Kidney capillary endothelial cell (primary cell): ENCODE measurements at places on chromosomes 11 and 22.

- peak; percentile 83 for DNase-seq
Observed at GRCh38 chr11:62542750-62543567, 3.6 kb downstream of the AHNAK start.

DNA sequence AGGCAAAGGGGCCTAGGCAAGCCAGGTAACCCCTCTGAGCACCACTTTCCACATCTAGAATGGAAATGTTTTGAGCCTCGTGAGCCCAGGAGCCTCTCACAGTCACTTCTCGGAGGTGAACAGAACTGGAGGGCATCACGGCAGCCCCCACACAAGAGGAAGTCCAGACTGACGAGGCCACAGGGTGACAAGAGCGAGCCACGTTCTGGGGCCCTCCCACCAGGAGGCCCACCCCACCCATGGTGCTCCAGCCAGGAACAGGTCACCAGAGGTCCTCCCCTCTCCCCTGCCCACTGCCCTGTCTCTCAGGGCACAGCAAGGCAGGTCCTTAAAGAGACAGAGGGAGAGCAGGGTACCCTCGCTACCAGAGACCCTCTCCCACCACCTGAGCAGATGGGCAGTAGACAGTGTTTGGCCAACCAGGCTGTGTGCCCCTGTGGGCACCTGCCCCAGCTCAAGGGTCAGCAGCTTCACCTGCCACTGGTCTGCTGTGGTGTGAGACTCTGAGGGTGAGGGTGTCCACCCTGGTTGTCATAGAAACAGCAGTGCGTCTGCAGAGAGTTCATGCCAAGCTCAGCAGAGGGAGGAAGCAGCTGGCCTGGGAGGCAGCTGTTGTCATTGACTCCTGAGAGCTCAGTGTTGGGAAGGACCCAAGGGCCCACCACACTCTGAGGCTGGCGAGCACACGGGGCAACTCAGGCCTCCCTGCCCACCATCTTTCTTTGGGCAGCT is 31.4 kb downstream of the RSPH14 start:
- DNase-seq = no peak

DNA sequence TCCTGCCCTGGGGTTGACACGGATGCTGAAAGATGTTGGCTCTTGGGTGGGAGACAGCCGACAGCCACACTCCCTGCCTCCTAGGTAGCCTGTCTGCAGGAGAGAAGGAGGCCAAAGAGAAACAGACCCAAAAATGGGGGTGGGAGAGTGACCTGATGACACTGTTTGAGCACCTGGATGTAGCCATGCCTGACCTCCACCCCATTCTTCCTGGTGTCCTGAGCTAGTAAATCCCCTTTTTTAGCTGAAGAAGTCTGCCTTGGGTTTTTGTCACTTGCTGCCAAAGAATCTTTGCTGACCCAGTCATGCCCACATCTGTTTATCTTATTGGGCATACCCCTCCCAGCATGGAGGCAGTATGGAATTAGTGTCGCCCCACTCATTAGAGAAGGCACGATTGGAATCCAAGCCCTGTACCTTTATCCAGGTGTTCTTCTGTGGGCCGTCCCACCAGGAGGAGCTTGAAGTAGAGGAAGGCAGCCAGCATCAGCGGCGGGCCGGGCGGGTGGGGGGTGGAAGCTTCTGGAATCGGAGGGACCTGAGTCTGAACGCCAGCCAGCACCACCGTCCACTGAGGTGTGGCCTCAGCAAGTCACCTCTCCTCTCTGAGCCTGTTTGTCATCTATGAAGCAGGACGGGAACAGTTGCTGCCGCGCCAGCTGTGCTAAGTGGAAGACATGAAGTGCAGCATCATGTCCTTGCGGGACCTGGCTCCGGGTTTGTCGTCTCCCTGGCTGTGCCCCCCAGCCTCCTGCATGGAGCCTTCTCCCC is 37.8 kb downstream of the IGHMBP2 start:
- DNase-seq = no peak

- peak; percentile 90 for DNase-seq
Observed at GRCh38 chr11:20112291-20113148, 47.8 kb downstream of the DBX1 start.

GRCh38 chr11:120184371-120184945 is 26.4 kb upstream of the OAF start:
- DNase-seq = no peak

- DNase-seq = no peak
Observed at GRCh38 chr11:59218319-59218718, 5.6 kb upstream of the MPEG1 start.

DNA sequence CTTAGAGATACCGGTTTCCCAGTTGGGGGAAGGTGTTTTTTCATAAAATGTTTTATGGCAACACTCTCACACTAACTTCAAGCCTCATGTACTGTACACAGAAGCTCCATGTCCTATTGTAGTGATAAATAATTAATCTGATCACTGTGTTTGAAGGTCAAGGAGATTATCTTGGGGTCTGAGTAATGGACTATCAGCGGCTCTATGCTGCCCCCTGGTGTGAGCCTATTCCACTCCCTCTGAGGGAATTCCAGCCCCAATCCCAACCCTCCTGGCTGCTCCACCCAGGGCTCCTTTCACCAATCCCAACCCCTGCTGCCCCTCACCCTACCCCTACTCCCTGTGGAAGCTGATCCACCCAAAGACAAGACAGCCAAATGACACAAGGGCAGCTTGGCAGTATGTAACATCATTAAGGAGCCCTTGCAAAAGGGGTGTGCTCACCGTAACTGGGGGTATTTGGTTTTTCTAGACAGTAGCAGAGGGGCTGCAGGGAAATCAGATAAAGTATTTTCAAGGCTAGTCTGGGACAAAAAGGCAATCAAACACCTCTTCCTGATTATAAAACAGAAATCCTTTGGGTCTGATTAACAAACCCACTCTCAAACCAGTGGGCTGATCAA is 22.3 kb downstream of the HPS4 start:
- DNase-seq = peak; percentile 51

DNA sequence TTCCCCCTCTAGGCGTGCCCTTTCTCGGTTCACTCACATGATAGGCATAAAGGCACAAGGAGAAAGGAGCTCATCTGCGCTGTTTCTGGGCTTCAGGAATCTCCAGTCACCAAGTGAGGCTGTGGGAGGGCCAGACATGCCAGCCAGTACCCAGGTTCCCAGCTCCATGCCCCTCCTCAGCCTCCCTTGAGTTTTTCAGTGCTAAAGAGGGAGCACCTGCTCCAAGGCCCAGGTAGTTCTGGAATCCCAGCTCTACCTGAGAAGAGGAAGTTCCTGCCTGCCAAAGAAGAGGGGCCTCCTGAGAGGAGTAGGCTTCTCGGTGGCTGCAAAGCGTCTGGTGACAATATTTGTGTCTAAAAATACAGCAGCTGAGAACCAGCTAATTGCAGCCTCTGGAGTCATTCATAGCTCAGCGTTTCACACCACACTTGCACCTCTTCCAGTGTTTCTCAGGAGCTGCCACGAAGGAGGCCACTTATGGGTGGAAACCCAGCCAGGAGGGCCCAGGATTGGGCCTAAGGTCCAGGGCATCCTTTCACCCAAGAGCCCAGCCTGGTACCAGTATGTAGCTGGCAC is 197.4 kb downstream of the TRIM29 start:
- DNase-seq = no peak

DNA sequence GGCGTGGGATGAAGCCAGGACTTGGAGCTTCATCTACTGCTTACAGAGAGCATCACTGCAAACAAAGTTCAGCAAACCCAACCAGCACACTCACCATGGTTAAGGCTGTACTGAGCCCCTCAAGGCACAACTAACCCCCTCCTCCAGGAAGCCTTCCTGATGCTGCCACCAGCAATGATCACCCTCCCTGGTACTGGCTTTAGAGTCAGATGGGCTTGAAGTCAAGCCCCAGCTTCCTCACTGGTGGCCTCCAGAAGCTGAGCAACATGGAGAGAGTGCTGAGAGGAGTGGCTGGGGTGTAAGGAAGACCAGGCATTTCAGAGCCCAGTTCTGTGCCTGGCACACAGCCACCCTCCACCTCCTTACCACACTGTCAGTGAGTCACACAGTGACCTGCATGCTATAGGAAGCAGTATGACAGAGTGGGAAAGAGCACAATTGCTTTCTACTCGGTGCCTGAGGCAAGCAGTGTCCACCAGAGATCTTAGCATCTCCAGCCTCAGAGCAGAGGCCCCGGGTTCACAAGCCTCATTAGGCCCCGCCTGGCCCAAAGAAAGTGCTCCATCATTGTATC is 24.7 kb upstream of the BAIAP2L2 start:
- DNase-seq = peak; percentile 77

DNA sequence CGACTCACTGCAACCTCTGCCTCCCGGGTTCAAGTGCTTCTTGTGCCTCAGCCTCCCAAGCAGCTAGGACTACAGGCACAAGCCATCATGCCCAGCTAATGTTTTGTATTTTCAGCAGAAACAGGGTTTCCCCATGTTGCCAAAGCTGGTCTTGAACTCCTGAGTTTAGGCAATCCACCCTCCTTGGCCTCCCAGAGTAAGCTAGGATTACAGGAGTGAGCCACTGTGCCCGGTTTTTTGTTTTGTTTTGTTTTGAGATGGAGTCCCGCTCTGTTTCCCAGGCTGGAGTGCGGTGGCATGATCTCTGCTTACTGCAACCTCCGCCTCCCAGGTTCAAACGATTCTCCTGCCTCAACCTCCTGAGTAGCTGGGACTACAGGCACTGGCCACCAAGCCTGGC is 41.0 kb downstream of the CELF1 start:
- no peak for DNase-seq

- DNase-seq = no peak
Observed at GRCh38 chr11:61535998-61536675, 27.6 kb downstream of the LRRC10B start.

DNA sequence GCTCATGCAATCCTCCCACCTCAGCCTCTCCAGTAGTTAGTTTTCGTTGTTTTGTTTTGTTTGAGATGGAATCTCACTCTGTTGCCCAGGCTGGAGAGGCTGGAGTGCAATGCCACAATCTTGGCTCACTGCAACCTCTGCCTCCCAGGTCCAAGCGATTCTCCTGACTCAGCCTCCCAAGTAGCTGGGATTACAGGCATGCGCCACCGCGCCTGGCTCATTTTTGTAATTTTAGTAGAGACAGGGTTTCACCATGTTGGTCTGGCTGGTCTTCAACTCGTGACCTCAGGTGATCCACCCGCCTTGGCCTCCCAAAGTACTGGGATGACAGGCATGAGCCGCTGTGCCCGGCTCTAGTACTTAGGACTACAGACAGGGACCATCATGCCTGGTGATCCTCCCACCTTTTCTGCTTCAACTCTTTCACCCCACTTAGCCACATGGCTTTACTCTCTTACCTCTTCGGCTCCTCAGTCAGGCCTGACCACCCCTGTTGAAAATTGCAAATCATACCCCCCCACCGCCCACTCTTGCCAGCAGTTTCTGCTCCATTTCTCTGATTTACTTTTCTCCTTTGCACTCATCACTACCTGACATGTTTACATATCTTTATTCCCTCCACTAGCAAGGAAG is 157.1 kb upstream of the GRK3 start:
- no peak for DNase-seq

DNA sequence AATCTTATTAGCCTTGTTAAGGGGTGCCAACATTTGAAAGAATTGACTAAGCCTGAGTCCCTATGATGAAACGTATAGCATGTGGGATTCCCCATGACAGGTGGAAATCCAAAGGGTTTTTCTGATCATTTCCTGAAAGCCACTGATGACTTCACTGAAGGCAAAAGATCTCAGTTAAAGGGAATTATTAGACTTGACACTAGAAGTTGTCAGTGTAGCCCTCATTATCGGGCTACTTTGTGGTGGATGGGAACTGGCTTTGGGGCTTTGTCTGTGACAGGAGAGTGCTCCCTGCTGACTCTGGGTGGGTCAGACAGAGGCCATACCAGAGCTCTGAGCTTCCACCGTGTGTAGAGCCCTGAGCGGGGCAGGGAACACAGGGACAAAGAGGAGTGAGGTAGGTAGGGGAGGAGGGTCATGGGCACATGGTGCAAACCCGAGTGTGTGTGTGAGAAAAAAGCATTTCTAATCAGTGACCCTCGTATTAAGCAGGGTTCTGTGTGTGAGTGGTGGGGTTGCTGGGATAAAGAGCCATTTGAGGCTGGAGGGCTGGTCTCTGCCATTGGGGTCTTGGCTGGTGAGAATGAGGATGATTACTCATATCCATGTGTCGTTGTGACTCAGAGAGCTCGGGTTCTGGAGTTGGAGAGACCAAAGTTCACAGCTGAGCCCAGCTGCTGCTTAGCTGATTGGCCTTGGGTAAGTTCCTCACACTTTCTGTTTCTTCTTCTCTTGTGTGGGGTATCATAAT is 101.1 kb downstream of the GRIK4 start:
- DNase-seq = peak; percentile 55

- DNase-seq = no peak
Observed at GRCh38 chr11:58998480-58999290, 59.4 kb downstream of the GLYATL1 start.

- DNase-seq = no peak
Observed at GRCh38 chr11:130198964-130199363, 39.4 kb downstream of the ST14 start.

- no peak for DNase-seq
Observed at GRCh38 chr11:103581760-103582159, 454.7 kb upstream of the DDI1 start.

DNA sequence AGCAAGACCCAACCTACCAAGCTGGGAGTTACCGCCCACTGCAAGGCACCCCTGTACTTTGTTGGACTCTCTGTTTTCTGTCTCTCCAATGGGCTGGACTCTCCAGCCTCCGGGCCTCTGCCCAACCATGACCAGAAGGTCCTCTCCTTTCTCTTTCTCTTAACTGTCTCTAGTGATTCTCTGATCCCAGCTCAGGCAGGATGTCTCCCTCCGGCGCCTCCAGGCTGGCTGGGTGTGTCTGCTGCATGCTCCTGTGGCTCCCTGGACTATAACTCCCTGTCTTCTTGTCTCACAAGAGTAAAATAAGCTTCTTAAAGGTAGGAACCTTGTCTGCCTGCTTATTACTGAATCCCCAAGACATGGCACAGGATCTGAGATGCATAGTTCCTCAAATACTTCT is 36.3 kb downstream of the TIMP3 start:
- no peak for DNase-seq

GRCh38 chr22:50314455-50315288 is 7.2 kb upstream of the PLXNB2 start:
- DNase-seq = peak; percentile 80

- DNase-seq = no peak
Observed at GRCh38 chr22:26898946-26899605, 241.7 kb downstream of the MIAT start.

DNA sequence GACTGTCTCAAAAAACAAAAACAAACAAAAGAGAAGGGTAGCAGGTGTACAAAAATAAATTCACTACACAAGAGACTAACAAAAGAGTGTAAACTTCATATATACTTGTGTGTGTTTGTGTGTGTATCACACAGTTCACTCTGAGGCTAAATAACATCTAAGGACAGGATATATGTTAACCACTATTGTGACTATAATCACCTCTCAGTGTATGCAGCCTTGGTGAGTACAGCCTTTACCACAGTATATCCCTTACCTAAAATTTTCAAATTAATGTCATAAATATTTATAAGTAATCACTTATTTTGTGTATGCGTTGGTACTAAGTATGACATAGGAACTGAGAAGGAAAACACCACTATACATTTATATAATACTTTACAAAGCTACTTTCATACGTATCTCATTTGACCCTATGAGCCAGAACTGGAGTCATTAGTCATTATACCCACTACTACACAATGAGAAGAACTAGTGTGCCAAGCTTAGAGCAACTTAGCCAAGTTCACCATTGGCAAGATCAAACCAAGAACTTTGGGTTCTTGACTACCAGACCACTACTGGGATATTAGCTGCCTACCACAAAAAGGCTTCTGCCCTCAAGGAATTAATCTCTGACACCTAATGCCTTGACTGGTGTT is 116.7 kb downstream of the SGSM3 start:
- no peak for DNase-seq

GRCh38 chr11:69912911-69913451 is 93.8 kb upstream of the FGF3 start:
- no peak for DNase-seq
